ENCODE measurements at places on chromosomes 5 and 9.

DNA sequence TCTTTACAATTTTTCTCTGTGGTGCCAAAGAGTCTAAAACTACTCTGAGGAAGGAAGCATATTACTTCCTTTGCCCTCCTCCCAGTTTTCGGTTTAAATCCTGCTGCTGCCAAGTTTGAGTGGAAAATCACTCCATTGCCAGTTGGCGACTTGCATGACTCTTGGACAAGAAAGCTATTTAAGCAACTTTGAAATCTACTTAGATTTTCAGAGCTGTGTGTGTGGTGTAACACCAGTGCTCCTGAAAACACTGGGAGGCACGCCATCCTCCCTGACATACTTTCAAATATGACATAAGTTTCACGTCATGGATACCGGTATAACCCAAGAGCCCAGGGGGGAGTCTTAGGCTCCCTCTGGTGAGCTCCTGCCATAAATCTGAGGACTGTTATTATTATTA, 83.5 kb upstream of the RIOK2 start:
- no peak for DNase-seq

GRCh38 chr9:68876681-68877080, 137.2 kb downstream of the PRKACG start:
- no peak for DNase-seq

- no peak for DNase-seq
These were observed 14.4 kb downstream of the SIT1 start for GRCh38 chr9:35636135-35636876.

DNA sequence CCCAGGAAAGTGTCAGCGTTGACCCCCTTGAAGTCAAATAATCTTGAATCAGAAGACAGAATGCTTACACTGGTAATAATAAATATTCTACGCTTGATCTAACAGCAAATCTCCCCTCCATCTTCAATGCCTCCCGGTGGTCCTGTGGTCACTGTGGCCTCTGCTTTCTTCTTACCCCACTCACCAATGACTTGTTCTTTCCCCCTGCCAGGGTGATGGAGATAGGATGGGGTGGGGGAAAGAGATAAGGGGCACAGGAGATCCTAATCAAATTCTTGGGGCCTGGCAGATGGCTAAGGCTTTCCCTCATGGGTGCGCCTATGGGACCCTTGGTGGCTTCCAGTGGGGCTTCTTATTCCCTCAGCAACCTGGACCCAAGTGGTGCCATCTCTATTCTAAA, 152.6 kb upstream of the EGFLAM start:
- no peak for DNase-seq
